ENCODE measurements at places on chromosomes 3 and 15.

GRCh38 chr3:97899331-97899730, 72.9 kb downstream of the RIOX2 start:
- no peak for DNase-seq

DNA sequence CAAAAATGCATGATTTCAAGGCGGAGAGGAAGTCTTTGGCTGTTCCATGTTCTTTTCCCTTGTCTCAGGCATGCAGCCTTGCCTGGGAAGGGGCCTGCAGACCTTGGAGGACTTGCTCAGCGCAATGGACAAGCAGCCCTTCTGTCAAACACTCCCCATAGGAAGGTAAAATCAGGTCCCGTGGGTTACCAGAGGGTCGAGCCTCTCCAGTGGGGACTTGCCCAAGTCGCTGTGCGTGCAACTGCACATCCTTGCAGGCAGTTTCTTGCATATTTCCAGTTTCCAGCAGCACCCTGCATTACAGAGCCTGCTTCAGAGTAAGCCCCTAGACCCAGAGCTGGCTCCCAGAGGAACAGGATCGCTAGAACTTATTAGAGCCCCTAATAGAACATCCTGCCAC, 75.5 kb upstream of the KLF13 start:
- no peak for DNase-seq

- DNase-seq, result no peak
These were observed 89.3 kb upstream of the TRIM42 start for GRCh38 chr3:140588558-140588957.

DNA sequence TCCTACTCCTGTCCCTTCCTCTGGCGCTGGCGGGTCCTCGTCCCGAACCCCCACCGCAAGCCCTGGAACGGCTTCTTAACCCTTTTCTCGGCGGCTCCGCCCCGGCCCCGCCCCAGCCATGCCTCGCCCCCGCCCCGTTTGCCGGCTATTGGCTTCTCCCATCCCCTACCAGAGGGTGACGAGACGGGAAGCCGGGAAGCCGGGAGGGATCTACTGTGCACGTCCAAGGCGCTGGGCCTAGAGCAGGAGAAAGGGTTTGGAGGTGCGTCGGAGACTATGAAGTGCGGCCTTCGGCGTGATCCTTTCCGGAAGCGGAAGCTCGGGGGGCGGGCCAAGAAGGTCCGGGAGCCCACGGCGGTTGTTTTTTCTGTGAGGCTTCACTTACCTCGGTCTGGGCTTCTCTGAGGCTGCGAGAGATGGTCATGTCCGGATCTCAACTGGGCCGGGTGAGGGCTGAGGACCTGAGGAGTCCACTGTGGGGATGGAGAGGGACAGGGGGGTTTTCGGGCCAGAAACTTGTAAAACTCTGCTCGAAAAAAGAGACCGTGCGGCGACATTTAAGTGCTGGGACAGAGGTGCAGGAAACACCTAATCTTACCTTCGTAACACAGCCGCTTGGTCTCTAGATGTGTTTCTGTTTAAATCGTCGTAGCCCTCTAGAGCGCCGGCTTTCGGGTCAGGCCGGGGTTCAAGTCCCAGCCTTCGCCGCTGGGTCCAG, 21.4 kb downstream of the ROPN1B start:
- no peak for DNase-seq

DNA sequence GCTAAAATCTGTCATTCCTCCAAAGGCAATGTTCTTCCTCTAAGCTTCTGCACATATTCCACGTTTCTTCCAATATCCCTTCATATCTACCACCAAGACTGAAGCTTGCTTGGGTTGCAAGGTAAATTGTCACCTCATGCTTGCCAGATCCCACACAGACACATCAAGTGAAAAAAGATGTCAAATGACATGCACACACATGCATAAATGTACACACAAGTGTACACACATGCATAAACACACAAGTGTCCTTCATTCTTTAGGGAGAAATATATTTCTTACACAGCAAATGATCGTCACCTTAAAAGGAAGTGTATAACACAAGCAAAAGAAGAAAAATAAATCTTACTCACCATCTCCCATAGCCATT, 59.4 kb downstream of the CLASP2 start:
- DNase-seq, result no peak

DNA sequence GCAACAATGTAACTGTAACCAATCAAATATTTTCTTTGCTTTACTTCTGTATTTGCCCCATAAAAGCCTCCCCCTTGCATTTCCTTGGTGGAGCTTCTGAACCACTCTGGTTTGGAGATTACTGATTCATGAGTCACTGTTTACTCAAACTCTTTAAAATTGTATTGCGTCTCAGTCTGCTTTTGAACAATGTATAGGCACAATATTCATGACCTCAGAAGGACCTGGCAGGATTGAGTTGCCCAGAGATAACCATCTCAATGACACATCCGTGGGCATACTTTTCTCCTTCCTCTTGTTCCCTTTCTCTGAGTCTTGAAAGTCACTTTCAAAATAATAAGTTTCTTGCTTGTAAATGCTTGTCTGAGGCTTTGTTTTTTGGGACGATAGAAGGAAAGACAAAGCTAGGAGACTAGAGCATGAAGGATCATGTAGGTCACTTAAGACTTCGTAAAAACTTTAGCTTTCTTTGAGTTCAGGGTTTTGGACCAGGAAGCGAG, 57.1 kb upstream of the POU1F1 start:
- DNase-seq, result no peak

DNA sequence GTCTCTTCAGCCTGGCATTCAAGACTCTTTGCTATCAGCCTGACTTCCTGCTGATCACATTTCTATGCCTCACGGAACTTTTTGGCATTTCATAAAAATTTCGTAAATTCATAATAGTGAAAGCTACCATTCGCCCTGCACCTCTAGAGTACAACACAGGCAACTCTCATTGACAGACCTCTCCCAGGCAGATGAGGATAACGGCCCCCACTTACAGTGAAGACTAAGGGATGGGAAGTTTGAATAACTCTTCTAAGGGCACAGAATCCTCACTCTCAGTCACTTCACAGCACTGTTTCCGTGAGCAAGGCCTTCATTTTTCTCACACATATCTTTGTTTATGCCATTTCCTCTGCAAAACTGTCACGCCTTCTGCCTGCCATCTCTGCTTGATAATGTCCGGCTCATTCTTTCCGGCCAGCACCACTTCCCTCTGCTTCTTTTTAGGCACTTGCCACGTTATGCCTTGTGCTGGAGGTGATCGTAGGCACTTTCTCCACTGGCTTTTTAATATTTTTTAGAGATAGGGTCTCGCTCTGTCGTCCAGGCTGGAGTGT, 224.1 kb upstream of the HES1 start:
- DNase-seq, result no peak

- no peak for DNase-seq
These were observed 277.9 kb upstream of the SEMA6D start for GRCh38 chr15:47439146-47440111.

DNA sequence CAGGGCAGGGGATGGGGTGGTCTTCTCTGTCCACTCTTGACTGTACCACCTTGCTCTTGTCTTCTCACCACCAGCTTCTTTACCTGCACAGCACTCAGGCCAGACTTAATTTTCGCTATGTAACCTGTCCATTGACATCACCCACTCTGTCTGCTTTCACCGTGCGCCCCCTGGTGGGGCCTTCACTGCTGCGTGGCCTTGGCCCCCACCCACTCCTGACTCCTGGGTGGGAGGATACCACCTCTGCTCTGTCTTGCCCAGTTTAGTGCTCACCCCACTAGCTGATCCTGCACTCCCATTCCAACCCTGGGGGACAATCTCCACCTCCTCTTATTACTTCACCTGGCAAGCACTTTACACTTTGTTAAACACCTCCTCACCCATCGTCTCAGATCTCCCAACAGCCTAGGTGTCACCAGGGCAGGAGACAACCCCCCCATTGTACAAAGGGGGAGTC, 17.7 kb downstream of the PTH1R start:
- DNase-seq, result no peak

DNA sequence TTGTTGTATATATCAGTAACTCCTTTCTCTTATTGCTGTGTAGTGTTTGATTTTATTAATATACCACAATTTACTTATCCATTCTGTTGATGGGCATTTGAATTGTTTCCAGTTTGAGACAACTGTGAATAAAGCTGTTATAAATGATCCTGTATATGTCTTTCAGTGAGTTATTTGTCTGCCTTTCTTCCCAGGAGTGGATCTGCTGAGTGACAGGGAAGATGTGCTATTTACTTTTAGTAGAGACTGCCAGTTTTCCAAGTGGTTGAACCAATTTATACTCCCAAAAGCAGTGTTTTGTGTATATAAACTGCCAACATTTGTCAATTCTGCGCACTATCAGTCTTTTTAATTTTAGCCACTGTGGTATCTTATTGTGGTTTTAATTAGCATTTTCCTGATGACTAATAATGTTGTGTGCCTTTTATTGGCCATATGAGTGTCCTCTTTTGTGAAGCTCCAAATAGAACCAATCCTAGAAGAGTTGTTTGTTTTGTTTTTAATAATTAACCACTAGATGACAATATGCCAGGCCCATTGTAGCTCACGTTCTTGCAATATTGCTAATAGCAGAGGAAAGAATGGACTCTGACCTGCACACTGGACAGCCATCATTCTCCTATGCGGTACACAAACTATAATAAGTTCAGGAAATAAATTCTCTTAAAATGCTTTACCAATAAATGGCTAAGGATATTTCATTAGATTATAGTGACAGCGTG, 25.3 kb downstream of the TRANK1 start:
- DNase-seq, result no peak

GRCh38 chr3:12822725-12823373, 18.5 kb downstream of the RPL32 start:
- DNase-seq, result no peak

GRCh38 chr3:41092844-41093243, 106.5 kb upstream of the CTNNB1 start:
- no peak for DNase-seq

- DNase-seq, result no peak
These were observed 224.1 kb downstream of the TPRG1 start for GRCh38 chr3:189395825-189396224.

GRCh38 chr15:44545913-44546802, 9.2 kb downstream of the EIF3J start:
- DNase-seq, result no peak

DNA sequence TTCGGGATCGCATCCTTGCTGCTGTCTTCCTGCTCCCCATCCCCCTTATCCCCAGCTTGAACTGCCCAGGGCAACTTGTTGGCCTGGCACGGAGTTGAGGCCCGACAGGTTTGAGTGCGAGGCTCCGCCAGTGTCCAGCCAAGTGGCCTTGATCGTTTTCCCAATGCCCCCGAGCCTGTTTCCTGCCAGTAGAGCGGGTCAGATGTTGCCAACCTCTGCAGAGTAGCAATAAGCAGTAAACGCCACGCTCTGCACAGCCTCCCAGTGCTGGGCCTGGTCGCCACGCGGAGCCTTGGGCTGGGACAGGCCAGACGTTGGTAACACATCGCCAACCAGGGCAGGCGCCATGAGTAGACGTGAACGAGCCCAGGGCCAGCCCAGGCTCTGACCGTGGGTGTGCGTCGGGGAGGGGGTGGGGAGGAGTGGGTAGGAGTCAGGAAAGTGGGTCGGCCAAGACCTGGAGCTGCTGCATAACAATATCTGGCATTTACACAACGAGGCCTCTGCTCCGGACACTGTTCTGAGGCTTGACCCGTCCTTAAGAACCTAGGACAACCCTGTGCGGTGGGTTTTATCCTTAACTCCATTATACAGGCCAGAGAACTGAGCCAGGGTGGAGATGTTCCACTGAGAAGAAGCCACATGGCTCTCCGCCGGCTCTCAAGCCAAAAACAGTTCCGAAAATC, 444 bp upstream of the ABHD14A start:
- no peak for DNase-seq

DNA sequence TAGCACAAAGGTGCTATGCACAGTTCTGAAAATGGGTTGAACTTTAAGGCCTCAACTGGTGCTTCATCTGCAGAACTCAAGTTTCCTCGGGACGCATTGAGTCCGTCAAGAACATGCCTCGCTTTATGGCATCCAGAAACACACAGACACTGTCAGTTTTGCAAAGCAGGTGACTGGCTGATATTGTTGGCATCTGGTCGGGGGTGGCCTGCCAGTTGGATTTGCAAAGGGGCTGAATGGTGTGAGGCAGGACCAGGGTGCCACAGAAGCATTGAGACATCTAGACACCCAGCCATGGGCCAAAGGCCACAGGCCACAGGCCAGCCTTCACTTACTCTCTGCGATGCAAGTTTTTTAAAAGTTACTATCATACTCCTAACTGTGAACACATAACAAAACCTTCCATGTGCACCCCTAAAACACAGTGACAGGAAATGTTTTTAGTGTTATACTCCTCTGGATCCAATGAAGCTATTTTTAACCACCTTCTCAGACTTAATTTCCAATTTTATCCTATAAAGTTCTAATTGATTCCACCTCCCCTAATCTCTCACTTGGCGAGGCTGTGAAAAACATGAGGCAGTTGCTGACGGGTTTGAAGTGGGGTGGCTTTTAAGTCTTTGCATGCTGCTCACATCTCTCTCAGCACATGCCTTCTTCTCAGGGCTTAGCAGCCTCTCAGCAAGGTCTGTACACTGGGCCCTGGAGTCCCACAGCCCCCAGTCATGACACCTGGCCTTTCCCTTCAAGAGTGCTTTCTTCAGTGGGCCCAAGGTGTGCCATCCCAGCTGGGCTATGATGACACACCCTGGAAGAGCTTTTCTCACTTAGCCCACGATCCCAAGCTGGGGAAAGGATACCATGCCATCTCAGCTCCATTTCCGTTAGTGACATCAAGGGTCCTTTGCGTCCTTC, 38.5 kb upstream of the DUSP7 start:
- DNase-seq, result no peak

GRCh38 chr3:69740103-69741021, 1.1 kb downstream of the MITF start:
- peak; percentile 37 for DNase-seq

- DNase-seq, result no peak
These were observed 7.1 kb downstream of the CPLX3 start for GRCh38 chr15:74833376-74834107.

DNA sequence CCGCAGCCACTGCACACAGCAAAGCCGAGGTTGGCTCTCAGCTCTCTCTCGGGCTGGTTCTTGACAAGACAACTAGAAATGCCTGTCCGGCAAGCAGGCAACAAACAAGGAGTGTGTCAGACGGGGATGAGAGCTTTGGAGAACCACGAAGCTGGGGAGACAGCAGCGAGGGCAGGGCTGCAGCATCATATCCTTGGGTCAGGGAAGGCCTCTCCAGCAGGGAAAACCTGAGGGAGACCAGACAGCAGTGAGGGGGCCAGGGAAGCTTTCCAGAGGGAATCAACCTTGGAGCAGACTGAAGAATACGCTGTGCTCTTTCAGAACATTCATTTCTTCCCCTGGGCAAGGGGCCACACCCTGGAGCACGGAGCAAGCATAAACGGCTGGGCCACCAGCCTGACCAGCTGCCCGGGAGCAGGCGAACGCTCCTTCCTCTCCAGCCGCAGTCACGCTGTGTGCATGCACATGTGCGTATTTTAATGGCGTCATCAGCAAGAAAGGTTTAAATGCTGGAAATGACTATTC, 58.7 kb downstream of the CHSY1 start:
- DNase-seq, result peak; percentile 37

- no peak for DNase-seq
These were observed 8.3 kb upstream of the TM4SF4 start for GRCh38 chr3:149466192-149466591.

- DNase-seq, result no peak
These were observed 97.5 kb downstream of the DNAJB8 start for GRCh38 chr3:128369121-128369703.

Measured in globus pallidus (tissue), 1 donor.